ENCODE measurements at places on chromosomes 6 and 20. TPM values are rescaled to one million over a fixed set of nuclear protein-coding genes. Genes with fewer than 3 reads are reported as not detected.

MUC21 gene
- not detected for polyA plus RNA-seq

PDE7B gene
- polyA plus RNA-seq = 0.07 TPM

EDN1 gene
- not detected for polyA plus RNA-seq

HLA-DMB gene
- polyA plus RNA-seq = 7.6 TPM

OOEP gene
- 1.1 TPM for polyA plus RNA-seq

CPXM1 gene
- polyA plus RNA-seq = not detected

MAS1 gene
- not detected for polyA plus RNA-seq

NUP153 gene
- 1.9 TPM for polyA plus RNA-seq

SLC22A2 gene
- polyA plus RNA-seq = not detected

DNA sequence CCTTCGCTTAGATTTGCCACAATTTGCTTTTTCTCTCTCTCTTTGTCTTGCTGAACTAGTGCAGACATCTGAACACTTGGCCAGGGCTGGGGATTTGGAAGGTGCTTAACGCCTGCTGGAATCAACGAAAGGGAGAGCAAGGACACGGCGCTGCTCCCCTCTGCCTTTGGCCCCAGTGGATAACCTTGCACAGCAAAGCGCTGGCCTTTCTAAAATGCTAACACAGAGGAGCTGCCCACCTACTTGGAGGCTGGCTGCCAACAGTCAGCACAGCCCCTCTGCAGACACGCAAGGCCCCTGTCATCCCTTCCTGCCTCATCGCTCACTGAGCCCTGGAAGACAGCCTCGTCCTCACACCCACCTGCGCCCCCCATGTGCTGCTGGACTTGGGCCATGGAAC lies 37.5 kb downstream of the C20orf203 start:
- H3K4me3 ChIP-seq = no peak overlapping the region
- H3K4me1 ChIP-seq = no peaks in the 10 kb centered on the region
- no peak for DNase-seq
- H3K27ac ChIP-seq = no peak overlapping the region
- no peaks in the 10 kb centered on the region for H3K36me3 ChIP-seq

GRCh38 chr6:112044856-112045255 lies 9.0 kb upstream of the CCN6 start:
- H3K36me3 ChIP-seq = no peaks in the 10 kb centered on the region
- no peak overlapping the region for H3K27ac ChIP-seq
- DNase-seq = no peak

DNA sequence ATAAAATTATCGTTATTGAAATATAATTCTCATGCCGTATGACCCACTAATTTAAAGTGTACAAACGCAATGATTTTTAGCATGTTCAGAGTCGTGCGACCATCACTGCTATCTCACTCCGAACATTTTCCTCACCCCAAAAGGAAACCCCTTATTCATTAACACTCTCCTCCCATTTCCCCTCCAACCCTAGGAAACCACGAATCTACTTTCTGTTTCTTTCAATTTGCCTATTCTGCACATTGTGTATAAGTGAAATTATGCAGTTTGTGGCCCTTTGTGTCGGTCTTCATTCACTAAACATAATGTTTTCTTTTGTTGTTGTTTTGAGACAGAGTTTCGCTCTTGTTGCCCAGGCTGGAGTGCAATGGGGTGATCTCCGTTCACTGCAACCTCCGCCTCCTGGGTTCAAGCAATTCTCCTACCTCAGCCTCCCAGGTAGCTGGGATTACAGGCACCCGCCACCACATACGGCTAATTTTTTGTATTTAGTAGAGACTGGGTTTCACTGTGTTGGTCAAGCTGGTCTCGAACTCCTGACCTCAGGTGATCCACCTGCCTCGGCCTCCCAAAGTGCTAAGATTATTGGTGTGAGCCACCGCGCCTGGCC lies 99.7 kb upstream of the ZNF217 start:
- no peaks in the 10 kb centered on the region for H3K27me3 ChIP-seq
- no peak overlapping the region for H3K4me3 ChIP-seq
- H3K4me1 ChIP-seq = peaks cover 11% of the 10 kb centered on the region
- H3K36me3 ChIP-seq = no peaks in the 10 kb centered on the region
- no peak overlapping the region for H3K27ac ChIP-seq

DNA sequence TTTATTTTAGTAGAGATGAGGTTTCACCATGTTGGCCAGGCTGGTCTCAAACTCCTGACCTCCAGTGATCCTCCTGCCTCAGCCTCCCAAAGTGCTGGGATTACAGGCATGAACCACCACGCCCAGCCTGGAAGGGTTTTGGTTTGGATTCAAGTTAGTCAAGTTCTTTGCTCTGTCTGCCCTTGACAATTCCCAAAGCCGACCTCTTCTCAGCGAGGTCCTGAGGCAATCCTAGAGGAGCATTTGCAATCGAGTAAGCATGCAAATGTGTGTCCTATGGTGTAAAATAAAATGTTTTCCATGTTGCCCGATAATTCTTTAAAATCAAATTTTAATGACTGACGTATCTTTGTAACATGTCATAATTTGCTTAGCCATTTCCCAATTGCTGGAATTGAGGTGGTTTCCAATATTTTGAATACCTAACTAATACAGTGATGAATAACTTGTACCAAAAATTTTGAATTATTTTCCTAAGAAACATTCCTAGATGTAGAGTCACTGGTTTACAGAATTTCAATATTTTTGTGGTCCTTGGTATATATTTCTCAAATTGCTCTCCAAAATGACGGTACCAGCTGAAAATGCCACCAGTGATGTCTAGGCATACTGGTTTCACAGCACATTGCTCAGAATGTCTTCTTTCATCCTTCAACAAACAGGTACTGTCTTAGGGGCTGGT lies 38.7 kb downstream of the GTF2H5 start:
- no peaks in the 10 kb centered on the region for H3K27me3 ChIP-seq
- no peak overlapping the region for H3K27ac ChIP-seq
- no peak overlapping the region for H3K4me3 ChIP-seq
- DNase-seq = no peak
- no peaks in the 10 kb centered on the region for H3K36me3 ChIP-seq

- no peak overlapping the region for H3K4me3 ChIP-seq
- no peak for DNase-seq
- H3K27ac ChIP-seq = no peak overlapping the region
- H3K27me3 ChIP-seq = no peaks in the 10 kb centered on the region
Observed at GRCh38 chr6:129665555-129665954, 44.4 kb downstream of the ARHGAP18 start.

DNA sequence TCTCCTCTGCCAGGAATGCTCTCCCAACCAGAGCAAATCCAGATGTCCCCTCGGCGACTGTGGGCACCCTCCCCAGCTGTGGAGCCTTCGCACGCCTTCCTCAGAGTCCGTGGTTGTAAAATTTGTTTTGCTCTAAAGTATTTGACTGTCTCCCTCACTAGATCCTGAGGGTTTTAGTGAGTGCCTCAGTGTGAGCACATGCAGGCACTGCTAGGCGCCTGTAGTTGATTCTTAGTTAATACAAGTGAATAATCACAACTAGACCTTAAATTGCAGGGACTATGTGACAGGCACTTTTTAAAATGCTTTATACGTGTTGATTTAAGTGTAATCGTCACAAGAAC lies 680 bp upstream of the MTCH1 start:
- H3K4me3 ChIP-seq = peak overlapping the region; percentile 82
- H3K4me1 ChIP-seq = peaks cover 35% of the 10 kb centered on the region
- no peaks in the 10 kb centered on the region for H3K27me3 ChIP-seq

DNA sequence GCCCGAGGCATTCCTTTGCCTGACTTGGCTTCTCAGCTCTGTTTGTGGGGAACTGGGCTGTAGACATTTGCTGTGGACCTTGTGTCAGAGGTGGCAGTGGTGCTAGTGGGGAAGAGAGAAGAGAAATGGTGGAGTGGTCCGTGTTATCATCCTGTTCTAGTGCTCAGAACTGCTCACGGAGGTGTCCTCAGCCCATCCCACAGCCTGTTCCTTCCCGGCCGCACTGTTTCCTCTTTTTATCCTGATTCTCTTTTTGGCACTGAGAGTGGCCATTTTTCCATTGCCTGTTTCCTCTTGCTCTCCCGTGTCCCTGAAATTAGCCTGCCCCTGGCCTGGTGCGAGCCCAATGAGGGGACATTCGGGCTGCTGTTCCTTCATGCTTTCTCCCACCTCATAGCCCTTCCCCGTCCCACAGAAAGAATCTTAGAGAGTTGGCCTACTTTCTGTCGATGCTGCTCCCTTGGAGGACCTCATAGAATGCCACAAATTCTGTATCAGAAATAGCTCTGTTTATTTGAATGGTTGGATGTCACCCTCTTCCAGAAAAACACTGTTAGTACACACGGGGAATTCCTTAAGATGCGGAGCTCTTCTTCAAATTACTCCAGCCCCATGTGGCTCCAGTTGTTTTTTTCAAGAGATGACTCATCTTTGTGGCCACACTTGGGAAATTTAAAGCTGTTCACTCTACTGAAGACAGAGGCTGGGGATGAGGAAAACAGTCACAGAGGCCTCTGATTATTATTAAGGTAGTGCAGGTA lies 26.1 kb downstream of the FARS2 start:
- H3K27me3 ChIP-seq = no peaks in the 10 kb centered on the region
- H3K27ac ChIP-seq = no peak overlapping the region
- no peak for DNase-seq
- H3K4me3 ChIP-seq = no peak overlapping the region

- no peaks in the 10 kb centered on the region for H3K4me1 ChIP-seq
- no peaks in the 10 kb centered on the region for H3K27me3 ChIP-seq
- DNase-seq = no peak
- no peak overlapping the region for H3K27ac ChIP-seq
Observed at GRCh38 chr6:169912266-169913095, 161.1 kb downstream of the ERMARD start.

GRCh38 chr6:75376347-75377024 lies 91.9 kb upstream of the TMEM30A start:
- no peaks in the 10 kb centered on the region for H3K4me1 ChIP-seq
- H3K4me3 ChIP-seq = no peak overlapping the region
- H3K36me3 ChIP-seq = no peaks in the 10 kb centered on the region
- H3K27ac ChIP-seq = no peak overlapping the region
- no peak for DNase-seq
- H3K27me3 ChIP-seq = no peaks in the 10 kb centered on the region

DNA sequence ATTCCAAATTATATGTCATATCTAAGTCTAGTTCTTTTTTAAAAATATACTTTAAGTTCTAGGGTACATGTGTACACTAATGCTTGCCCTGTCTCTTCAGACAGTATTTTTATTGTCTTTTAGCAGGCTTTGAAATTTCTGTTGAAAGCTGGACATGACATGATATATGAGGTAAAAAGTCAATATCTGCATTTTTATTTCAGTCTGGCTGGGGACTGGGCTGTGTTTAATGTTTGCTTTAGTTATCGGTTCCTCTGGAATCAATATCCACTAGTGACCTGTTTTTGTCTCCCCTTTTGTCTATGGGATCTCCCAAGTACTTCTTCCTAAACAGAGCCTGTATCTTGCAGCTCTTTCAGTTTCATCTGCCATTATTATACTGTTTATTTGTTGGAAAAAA lies 786.2 kb upstream of the GJE1 start:
- no peaks in the 10 kb centered on the region for H3K27me3 ChIP-seq
- H3K27ac ChIP-seq = no peak overlapping the region
- H3K36me3 ChIP-seq = no peaks in the 10 kb centered on the region
- no peak for DNase-seq
- no peak overlapping the region for H3K4me3 ChIP-seq

DNA sequence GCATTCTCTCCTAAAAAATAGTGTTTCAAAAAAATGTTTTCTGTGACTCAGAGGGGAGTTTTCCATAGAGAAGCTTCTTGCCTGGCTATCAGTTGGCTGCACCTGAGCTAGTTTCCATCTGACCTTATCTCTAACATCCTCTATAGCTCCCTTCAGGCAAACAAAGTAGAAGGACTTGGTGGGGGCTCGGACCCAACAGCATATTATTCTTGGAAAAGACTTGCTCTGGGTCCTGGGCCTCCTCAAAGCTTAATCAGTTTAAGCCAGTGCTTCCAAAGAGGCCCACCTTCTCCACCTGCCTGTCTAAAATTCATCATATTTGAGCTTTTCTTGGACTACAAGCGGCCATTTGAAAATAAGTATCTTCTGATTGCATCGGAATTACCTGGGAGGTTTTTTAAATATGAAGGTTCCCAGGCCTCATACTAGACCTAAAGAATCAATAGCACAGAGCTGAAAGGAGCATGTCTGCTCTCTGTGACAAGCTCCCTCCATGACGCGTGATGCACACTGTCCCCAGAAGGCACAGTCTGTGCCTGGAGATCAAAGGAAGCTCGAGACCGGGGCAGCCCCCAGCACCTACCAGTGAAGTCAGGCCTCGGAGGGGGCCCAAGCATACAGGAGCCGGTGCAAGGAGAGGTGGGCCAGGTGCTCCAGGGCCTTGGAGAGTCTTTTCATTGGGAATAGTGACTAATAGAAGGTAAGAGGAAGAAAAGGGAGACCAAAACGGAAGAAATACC lies 80.6 kb upstream of the HIVEP1 start:
- no peak overlapping the region for H3K4me3 ChIP-seq
- no peaks in the 10 kb centered on the region for H3K4me1 ChIP-seq
- H3K27ac ChIP-seq = no peak overlapping the region
- no peak for DNase-seq
- no peaks in the 10 kb centered on the region for H3K36me3 ChIP-seq
- no peaks in the 10 kb centered on the region for H3K27me3 ChIP-seq

DNA sequence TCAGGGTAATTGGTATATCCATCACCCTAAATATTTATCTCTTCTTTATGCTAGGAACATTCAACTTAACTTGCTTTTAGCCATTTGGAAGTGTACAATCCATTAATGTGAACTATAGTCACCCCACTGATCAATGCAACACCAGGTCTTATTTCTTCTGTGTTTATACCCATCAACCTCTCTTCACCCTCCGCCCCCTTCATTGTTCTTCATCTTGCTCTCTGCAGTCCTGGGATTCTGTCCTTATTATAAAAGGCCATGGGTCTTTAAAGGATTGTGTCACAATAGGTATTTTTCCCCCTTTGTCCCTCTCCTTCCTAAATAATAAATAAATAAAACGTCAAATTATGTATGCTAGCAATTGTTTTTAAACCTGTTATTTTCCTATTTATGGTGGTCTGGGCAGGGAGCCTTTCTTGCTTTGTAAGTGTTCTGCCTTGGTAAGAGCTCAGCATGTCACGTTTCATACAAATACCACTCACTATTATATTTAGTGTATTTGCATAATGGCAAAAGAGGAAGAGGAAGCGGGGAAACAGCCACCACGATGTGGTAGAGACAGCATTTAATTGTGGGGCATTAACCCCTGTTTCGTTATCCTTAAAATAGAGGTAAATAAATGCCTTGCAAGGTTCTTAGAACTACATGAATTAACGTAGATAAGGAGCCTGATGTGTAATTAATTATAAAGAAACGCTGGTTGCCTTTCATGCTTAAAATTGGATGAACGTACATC lies 1.9 kb downstream of the ABRACL start:
- DNase-seq = peak; percentile 37
- peaks cover 46% of the 10 kb centered on the region for H3K4me1 ChIP-seq
- peaks cover 8% of the 10 kb centered on the region for H3K36me3 ChIP-seq
- peak overlapping the region; percentile 50 for H3K4me3 ChIP-seq
- no peaks in the 10 kb centered on the region for H3K27me3 ChIP-seq

GRCh38 chr6:22024973-22025467 lies 271.8 kb downstream of the PRL start:
- H3K4me3 ChIP-seq = no peak overlapping the region
- no peaks in the 10 kb centered on the region for H3K4me1 ChIP-seq
- H3K27ac ChIP-seq = no peak overlapping the region
- no peaks in the 10 kb centered on the region for H3K27me3 ChIP-seq
- no peaks in the 10 kb centered on the region for H3K36me3 ChIP-seq

- H3K4me3 ChIP-seq = peak overlapping the region; percentile 47
- H3K27me3 ChIP-seq = no peaks in the 10 kb centered on the region
- no peaks in the 10 kb centered on the region for H3K36me3 ChIP-seq
- H3K4me1 ChIP-seq = peaks cover 35% of the 10 kb centered on the region
- no peak for DNase-seq
Observed at GRCh38 chr20:36572701-36573102, 695 bp upstream of the TGIF2 start.

GRCh38 chr20:32288225-32288849 lies 10.9 kb downstream of the KIF3B start:
- H3K27me3 ChIP-seq = no peaks in the 10 kb centered on the region
- no peaks in the 10 kb centered on the region for H3K36me3 ChIP-seq
- no peak overlapping the region for H3K4me3 ChIP-seq
- DNase-seq = no peak
- no peak overlapping the region for H3K27ac ChIP-seq
- peaks cover 32% of the 10 kb centered on the region for H3K4me1 ChIP-seq
